ENCODE measurements at places on chromosomes 3 and 15.

DNA sequence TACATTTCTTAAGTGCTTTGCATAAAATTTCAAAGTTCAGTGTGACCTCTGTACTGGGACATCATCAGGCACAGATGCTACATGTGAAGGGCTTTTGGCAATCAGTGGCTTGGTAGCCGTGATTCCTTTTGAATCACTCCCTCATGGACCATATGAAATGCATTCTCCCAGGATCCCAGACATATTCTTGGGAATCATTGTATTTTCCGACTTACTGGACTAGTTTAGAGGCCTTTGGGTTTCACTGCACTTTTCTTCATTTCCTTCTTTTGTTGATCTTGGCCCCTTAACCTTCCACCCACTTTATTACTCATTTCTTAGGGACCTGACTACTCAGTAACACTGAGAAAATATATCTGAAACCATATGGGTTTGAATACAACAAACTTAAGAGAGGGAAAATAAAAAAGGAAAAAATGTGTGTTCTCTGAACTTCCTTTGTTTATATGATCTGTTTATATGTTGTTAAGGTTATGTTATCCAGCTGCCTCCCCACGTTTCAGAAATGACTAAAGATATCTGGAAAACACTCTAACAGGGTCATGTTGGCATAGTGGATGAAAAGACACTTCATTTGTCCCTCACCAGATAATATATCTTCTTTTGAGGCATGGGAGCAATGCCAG is 35.1 kb downstream of the HMG20A start:
- DNase-seq: no peak

- DNase-seq: no peak
Measured at GRCh38 chr3:73403444-73403843, 221.3 kb downstream of the PDZRN3 start.

GRCh38 chr3:157067114-157067513 is 92.8 kb downstream of the CCNL1 start:
- no peak for DNase-seq

- no peak for DNase-seq
Measured at GRCh38 chr3:82386647-82387046, 625.2 kb upstream of the GBE1 start.

DNA sequence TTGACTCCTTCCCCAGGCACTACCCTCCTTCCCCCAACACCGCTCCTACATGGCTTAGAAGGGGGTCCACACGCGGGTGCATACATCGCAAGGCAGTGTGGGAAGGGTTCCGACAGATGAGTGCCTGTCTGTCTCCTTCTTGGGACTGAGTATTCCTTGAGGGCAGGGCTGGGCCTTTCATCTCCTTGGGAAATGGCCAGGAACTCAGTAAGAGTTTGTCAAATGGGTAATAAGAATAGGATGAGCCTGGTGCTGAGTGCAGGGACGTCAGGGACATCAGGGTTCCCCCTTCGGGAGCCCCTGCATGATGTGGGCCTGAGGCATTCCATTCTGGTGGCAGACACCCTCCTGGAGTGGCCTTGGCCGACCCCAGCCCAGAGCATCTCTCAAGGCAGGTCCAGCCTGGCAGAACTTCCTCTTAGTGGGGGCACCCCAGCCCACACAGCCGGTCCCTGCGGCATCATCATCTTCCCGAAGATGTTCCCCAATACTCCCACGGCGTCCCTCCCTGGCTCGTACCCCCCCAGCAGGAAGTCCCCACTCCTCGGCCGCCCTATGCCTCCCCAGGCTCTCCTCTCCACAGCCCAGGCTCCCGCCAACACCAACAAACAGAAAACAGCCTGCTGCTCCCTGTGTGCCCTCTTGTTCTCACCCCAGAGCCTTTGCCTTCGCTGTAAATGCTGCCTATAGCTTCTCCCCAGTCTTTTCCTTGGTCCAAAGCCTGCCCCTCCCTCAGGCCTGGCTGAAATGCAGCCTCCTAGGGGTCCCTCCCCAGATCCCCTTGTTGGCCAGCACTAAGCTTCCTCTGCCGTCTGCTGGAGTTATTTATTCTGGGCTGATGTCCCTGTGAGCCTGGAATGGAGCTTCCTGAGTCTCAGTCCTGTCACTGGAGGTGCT is 67.5 kb upstream of the LCTL start:
- no peak for DNase-seq

All from activated CD4-positive, alpha-beta T cell treated with anti-CD3 and anti-CD28 coated beads for 1 hour (primary cell).